ENCODE measurements at places on chromosomes 3 and 15.

DNA sequence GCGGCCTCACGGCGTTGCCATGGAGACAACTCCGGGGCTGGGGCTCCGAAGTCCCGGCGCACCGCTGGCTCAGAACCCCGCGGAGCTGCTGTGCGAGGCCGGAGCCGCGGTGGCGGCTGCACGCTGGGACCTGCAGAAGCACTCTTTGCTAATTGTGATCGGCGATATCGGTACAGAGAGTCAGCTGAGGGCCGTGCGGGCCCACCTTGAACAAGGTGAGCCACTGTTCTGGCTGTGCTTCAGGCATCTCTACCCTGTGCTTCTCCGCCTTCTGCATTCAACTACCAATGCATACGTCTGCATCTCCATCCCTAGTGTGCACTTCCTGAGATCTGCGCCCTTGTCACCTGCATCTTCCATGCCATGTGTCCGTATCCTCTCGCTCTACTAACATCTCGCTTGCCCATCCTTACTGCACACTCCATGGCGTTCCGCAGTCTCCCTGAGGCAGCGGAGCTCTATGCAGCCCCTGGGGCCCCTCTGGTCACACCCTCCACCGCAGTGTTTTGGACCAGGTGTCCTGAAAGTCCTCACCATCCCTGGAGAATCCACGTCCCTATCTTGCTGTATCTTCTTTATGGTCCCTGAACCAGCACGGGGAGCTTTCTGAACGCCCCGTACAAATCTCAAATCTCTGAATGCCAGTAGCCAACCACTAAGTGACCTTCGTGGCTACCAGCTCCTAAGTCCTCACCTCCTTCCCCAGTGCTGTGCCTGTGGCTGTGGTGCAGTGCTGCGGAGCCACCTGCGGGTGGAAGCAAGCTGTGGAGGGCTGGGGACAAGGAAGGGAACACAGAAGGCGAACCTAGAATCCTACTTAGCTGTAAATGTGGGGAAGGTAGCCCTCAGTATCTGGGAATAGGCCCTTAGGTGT is 6.2 kb upstream of the MAP1A start:
- DNase-seq, result no peak

DNA sequence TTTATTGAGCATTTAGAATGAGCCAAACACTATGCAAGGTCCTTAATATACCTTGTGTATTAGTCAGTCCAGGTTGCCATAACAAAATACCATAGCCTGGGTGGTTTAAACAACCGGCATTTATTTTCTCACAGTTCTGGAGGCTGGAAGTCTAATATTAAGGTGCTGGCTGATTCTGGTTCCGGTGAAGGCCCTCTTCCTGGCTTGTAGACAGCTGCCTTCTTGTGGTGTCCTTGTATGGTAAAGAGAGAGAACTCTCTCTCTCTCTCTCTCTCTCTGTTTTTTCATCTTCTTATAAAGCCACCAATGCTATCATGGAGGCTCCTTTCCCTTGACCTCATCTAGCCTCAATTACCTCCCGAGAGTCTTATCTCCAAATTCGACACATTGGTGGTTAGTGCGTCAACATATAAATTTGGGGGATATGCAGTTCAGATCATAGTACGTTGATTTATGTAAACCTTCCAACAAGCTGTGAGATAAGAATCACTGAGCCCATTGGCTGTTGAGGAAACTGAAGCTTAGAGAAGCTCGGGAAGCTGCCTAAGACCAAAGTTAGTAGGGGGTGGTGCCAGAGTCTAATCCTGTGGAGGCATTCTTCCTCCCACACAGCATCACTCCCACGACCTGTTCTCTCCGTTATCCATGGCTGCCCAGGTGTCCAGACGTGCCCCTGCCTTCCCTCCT is 298.0 kb upstream of the PROK2 start:
- no peak for DNase-seq

GRCh38 chr3:190721330-190721729 is 141.2 kb downstream of the GMNC start:
- DNase-seq, result no peak

- DNase-seq, result no peak
Measured at GRCh38 chr3:62723914-62724217, 151.3 kb downstream of the CADPS start.

DNA sequence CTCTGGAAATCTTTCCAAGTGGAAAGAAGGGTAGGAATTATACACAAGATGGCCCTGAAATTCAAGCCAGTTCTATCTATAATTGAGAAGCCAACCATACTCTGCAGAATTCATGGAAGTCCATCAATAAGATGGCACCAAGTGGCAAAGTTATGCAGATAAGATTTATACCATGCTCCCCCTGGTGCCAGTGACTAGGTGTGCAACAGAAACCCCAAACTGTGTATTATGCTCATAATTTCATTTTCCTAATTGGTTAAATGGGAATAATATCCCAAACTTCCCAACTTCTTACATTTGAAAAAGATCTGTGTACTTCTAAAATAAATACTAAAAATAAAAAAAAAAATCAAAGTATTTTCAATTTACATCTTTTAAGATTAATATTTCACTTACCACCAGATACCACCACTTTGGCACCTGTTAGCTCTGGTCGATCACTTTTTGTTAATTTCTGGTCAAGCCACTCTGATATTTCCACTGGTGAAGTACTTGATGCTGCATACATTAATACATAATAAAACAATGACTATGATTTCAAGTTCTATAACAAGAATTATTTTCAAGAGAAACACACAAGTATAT is 25.9 kb downstream of the ETFA start:
- DNase-seq, result no peak

DNA sequence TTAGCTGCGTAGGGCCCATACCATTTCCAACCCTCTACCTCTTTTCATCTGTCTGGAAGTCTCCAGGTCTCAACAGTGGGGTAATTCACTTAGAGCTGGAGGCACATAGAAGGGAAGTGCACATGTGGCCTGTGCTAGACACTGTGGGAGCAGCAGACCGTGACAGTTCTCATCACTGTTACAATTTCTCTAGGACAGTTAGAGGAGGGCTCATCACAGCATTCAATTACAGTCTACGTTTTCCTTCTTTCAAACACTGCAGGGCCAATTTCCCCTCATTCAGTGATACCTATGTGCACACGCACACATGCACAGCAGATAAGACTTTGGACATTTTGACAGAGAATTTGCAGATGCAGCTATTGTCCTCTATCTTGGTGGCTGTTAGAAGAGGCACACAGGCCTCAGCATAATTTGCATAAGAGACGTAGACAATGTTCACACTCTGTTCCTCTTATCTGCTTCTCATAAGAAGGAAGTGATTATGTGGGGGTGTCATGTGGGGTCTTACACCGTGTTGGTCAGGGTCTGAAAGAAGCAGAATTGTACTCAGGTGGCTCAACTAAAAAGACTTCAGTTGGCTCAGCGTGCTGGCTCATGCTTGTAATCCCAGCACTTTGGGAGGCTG is 12.6 kb upstream of the HRG start:
- no peak for DNase-seq

- DNase-seq, result no peak
Measured at GRCh38 chr3:99648101-99648500, 9.7 kb downstream of the COL8A1 start.

- DNase-seq, result no peak
Measured at GRCh38 chr3:52394751-52395502, 50.0 kb downstream of the SEMA3G start.

- no peak for DNase-seq
Measured at GRCh38 chr15:37101980-37102304, 1.6 kb upstream of the MEIS2 start.

DNA sequence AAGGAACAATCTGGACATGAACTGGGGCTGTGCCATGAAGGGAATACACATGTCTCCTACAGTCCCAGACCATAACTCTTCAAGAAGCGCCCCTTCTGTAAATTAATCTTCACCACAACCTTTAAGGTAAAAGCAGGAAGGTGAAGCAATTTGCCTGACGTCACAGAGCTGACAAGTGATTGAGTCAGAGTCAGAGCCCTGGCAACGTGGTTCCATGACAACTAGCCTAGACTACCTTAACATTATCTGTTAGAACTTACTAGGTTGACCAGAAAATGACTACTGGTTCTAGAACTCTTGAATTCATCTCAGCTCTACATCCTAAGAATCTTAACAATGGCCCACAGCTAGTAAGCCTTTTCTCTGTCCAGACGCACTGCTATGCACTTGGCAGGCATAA is 124.6 kb downstream of the NTRK3 start:
- DNase-seq, result no peak

DNA sequence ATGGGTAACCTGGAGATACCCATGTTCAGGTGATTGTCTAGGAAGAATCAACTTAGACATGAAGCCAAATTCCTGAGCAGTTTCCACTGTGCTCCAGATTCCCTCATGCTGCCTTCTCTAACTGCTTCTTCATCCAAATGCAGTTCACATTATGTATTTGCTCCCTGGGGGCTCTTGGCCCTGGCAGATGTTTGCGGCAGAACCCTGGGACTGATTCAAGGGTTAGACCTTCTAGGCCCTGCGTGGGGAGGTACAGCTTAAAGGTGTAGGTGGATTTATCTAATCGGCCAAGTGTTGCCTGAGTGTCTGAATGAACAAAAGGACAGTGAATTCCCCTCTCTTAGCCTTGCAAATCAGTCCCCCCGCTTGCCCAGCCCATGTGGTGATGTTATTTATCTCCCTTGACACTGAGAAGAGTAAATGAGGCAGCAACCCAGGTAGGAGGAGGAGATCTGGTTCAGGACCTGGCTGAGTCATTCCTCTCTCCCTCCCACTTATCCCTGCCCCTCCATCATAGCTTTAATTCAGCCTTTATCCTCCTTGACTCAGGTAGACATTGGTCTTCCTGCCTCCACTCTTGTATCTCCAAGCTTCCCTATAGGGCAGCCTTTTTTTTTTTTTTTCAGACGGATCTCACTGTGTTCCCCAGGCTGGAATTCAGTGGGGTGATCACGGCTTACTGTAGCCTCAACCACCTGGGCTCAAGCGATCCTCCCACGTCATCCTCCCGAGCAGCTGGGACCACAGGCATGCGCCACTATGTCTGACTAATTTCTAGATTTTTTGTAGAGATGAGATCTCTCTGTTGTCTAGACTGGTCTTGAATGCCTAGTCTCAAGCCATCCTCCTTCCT is 54.8 kb downstream of the MAGEF1 start:
- no peak for DNase-seq

DNA sequence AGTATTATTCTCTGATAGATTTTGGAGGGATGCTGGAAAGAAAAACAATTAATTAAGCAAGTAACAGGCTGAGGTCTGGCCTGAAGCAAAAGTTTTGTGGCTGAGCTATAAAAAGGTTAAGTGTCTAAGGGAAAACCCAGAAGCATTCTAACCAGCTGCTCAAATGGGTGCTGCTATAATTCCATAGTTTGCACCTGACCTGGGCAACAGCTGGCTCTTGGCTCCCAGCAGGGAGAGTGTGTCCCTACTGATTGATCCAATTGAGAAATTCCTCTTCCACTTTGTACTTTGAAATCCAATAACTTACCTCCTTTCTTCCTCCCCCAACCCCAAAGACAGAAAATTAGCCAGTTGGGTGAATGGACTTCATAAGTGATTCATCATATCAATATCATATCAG is 27.7 kb upstream of the SMAD3 start:
- no peak for DNase-seq

DNA sequence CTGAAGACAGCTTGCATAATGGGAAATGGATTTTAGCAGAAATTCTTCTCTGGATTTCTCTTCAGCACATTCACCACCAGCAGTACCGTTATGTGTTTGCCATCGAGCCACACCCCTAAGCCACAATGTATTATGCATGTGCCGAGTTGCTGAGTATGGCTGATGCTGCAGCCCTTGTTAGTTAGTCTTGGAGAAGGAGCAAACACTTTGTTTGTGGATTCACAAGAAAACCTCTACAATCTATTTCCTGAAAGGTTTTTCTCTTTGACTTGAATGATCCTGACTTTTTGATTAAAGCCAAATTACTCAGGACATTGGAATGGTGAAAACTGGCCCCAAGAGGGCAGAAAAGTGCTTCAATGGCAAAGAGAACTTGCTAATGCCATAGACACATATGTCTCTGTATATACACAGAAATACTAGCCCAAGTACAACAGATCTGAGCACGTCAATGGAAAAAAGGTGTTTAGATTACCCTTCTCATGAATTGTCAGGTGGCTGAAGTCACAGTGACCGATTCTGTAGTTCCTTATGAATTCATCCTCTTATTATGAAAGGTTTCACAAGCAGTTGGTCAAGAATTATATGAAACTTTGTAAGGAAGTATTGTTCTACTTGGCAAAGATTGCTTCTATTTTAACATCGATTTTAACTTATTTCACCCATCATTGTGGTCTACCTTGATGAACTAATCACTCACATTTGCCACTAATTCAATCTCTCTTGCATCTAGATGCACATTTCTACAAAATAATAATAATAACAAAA is 103.0 kb downstream of the P3H2 start:
- no peak for DNase-seq

DNA sequence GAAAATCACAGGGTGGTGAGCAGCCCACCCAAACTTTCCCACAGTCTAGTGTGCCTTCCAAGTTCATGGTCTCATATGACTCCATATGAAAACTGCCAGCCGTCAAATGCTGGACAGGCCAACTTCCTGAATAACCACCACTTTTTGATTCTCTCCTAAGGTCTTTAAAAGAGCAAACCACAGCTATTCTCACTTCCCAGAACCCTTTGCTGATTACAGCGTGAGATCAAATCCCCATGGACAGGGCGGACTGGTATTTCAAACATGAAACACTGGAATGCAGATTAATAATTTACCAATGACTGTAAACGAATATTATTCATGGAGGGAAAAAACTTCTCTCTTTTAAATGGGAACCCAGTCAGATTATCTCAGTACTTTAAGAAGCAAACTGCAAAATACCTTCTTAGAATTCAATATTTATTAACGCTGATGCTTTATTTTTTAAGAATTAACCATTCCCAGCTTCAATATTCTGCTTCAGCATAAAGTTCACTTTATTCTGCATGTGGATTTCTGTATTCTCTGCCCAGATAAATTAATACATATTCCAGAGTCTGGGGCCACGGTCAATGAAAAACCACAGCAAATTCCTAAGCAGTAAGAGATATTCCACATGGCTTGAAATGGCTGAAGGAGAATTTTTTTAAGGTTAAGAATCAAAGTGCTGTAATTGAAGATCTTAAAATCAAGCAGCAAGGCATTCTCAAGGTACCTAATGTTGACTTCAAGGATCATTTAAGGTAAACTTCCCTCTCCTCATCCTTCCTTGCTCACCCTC is 42.9 kb downstream of the MYO1E start:
- no peak for DNase-seq

GRCh38 chr15:28271697-28272260 is 50.2 kb downstream of the HERC2 start:
- no peak for DNase-seq

- DNase-seq, result no peak
Measured at GRCh38 chr3:40574661-40575060, 49.9 kb downstream of the ZNF621 start.

GRCh38 chr3:148856384-148856783 is 8.7 kb upstream of the CPA3 start:
- no peak for DNase-seq

DNA sequence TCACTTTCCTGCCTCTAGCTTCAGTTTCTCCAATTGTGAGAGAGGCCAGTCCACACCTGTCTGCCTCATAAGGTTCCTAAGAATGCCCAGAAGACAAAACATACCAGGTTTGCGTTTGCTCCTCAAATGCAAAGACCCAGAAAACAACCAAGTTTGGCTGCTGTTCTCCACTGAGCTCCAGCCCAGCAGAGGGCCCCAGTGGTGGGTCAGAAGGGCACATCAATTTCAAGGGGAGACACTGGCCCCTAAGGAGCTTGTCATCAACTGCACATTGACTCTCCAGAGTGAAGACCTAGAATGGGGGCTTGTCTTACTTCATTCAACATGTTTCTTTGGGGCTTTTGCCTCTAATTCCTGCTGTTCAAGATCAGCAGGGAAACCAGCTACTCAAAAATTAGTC is 127.9 kb upstream of the SLC6A11 start:
- no peak for DNase-seq

Data from KG1 (cell line).